HFFc6 (cell line): ENCODE measurements at places on chromosomes 4 and X. TPM values are rescaled to one million over a fixed set of nuclear protein-coding genes. Genes with fewer than 3 reads are reported as not detected.

FGF5 gene
- total RNA-seq = 235 to 520 TPM (median 336 TPM) in 3 replicates

OCIAD2 gene
- total RNA-seq = 1.7 and 3.3 TPM in 2 replicates

GABRQ gene
- total RNA-seq = not detected in 3 replicates

DKK2 gene
- 0.22 to 0.50 TPM (median 0.39 TPM) in 3 replicates for total RNA-seq

BEX5 gene
- not detected in 3 replicates for total RNA-seq

AKAP14 gene
- total RNA-seq = not detected in 3 replicates
